ENCODE measurements at places on chromosomes 11 and 22.

DNA sequence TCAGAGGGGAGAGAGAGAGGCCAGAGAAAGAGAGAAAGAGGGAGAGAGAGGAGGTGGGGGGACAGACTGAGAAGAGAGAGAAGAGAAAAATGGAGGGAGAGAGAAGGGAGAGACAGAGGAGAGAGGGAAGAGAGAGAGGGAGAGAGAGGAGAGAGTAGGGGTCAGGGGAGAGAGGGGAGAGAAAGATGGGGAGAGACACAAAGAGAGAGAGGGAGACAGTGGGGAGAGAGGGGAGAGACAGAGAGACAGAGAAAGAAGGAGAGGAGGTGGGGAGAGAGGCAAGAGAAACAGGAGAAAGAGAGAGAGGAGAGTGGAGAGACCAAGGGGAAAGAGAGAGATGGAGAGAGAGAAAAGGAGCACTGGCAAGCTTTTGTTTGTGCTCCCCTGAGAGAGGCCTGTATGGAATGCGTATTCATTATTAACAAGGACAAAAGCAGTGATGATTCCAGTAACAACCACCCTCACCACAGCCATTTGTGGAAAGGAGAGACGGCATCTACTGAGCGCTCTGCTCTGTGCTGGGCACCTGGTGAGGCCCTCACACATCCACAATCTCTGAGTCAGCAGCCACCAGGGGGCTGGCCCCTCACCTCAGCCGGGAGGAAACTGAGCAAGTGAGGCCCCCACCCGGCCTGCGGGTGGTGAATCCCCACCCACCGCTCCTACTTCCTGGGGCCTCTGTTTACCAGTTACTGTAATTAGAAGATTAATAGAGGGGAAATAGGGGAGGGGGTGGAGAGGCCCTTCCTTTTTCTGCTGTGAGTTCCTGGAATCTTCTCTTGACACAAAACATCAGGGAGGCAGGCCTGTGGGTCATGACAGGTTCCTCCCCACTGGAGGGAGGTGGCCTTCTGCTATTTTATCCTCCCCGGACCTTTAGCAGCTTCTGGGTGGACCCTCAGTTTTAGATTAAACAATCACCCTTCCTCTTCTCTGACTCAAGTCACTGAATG, 14.6 kb upstream of the MIAT start:
- DNase-seq = no peak

GRCh38 chr11:76574406-76574805, 96.1 kb downstream of the LRRC32 start:
- no peak for DNase-seq

- no peak for DNase-seq
Measured at GRCh38 chr11:6825231-6825744, 20.2 kb upstream of the OR10A5 start.

- DNase-seq = no peak
Measured at GRCh38 chr11:2088284-2088683, 50.9 kb downstream of the IGF2 start.

- no peak for DNase-seq
Measured at GRCh38 chr11:127443297-127443696, 442.7 kb upstream of the KIRREL3 start.

GRCh38 chr11:111246956-111247355, 1.4 kb downstream of the POU2AF2 start:
- no peak for DNase-seq

DNA sequence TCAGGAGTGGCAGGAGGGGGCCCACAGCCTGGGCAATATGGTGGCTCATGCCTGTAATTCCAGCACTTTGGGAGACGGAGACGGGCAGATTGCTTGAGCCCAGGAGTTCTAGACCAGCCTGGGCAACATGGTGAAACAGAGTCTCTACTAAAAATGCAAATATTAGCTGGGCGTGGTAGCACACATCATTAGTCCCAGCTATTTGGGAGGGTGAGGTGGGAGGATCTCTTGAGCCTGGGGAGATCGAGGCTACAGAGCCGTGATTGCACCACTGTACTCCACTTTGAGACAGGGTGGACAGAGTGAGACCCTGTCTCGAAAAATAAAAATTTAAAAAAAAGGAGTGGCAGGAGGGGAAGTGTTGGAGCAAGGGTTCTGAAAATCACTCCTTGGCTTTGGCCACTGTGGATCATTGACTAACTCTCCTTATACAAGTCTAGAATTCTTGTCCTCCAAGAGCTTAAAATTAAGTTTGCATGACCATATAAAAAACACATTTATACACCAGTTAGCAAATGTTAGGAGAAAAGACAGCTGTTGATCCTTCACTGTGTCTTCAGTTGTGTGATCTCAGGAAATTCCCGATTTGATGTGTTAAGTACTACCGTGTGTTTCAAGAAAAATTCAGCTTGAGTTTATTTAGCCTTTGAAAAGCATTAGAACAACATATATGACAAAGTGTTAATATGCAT, 2.3 kb upstream of the WEE1 start:
- DNase-seq = no peak

- no peak for DNase-seq
Measured at GRCh38 chr22:21919526-21920307, 32.9 kb downstream of the PPM1F start.

- no peak for DNase-seq
Measured at GRCh38 chr11:84581083-84581482, 1046.1 kb downstream of the DLG2 start.

- DNase-seq = no peak
Measured at GRCh38 chr22:50201191-50202129, 649 bp downstream of the SELENOO start.

DNA sequence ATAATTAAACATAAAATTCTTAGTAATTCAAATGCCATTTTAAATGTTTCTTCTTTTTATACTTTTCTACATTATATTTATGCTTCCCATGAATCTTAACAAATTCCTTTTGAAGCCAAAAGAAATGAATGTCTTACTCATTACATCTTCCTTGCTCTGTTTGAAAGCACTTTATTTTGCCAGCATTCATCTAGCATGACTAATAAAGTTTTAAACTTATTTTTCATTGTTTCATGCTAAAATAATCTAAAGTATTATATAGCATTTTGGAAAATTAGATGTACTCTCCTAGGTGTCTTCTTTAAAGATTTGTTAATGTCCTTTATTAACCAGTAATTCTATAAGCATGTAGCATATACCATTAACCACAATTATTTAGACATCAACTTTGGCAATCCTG, 9.7 kb upstream of the PIWIL4 start:
- no peak for DNase-seq

DNA sequence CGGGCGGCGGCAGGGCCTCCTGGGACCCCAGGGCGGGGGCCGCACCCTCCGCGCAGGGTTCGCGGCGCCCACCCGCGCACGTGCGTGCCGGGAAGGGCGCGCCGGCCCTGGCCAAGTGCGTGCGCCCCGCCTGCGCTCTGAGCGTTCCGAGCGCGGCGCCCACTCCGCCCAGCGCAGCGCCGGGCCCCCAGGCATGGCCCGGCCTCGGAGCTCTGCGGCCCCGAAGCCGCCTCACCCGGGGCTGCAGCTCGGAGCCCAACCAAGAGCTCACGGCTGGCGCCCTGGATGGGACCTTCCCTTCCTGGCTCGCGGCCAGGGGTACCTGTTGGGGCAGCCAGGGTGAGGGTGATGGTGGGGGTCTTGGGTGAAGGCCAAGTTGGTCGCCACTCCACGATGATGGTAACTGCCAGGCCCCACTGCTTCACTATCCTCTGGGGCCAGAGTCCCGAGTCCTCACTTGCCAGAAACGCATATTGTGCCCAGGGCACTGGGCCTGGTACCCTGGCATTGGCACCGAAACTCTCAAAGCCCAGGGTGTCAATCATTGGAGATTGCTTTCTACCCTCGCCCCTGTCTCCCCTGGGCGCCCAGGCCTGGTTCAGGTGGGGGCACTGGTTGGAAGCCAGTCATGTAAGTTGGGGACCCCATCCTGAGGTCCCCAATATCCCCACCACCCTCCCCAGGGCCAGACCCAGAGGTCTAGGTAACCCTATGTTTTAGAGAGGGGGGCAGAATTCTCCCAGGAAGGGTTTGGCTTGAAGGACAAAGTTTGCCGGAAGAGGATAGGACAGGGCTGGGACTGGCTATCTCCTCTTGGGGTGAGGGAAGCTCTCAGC, 882 bp downstream of the ANO1 start:
- DNase-seq = no peak

- DNase-seq = no peak
Measured at GRCh38 chr11:1488575-1489180, 2.1 kb upstream of the MOB2 start.

GRCh38 chr22:30326255-30326705, 461 bp downstream of the TBC1D10A start:
- DNase-seq = no peak

DNA sequence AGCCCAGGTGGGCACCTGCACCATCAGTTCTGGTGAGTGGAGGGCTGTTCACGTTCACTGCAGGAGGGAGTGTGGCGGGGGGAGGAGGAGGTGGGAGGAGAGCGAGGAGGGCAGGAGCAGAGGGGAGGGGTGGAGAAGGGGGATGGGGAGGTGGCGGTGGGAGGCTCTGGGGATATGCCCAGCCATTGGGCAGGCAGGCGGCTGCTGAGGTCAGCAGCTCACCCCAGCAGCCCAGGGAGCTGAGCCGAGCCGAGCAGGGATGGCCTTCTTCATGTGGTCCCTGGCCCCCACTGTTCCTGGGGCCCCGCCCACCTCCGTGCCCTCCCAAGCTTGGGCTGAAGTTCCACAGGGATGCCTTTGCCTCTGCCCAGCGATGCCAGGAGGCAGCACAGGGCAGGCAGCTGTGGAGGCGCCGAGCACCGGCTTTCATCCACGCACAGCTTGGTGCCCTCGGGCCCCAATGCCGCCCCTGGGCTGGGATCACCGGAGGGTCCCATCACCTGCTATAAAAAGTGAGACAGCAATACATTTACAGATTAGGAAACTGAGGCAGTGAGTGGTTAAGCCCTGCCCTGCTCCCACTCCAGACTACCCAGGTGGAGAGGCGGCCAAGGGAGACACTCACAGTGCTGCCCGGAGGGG, 21.6 kb downstream of the RTN4R start:
- DNase-seq = no peak

DNA sequence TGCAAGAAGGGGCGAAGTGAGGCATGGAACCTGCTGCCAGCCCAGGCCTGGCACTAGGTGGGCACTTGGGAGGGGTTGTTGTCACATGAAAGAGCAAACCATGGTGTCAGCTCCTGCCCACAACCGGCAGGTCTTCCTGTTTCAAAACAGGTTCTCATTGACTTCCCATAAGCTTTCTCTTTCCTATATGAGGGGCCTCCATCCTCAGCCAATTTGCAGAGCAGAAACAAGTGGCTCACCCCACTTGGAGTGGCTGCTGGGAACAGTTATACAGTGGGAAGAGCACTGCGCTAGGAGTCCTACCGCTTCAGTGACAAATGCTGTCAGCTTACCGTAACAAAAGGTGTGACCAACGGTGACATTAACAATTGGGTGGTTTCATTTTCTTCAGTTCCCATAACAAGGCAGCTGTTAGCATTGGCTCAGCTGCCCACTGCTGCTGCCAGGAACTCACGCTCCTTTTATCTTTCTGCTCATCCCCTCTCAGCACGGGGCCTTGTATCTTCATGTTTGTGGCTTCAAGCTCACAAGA, 10.2 kb upstream of the SSTR3 start:
- no peak for DNase-seq

- no peak for DNase-seq
Measured at GRCh38 chr11:133947321-133947756, 9.4 kb downstream of the IGSF9B start.

GRCh38 chr11:35588627-35589026, 29.6 kb upstream of the FJX1 start:
- DNase-seq = no peak

- no peak for DNase-seq
Measured at GRCh38 chr11:133860151-133860550, 14.8 kb upstream of the SPATA19 start.

GRCh38 chr11:32153747-32154146, 62.9 kb downstream of the RCN1 start:
- no peak for DNase-seq

DNA sequence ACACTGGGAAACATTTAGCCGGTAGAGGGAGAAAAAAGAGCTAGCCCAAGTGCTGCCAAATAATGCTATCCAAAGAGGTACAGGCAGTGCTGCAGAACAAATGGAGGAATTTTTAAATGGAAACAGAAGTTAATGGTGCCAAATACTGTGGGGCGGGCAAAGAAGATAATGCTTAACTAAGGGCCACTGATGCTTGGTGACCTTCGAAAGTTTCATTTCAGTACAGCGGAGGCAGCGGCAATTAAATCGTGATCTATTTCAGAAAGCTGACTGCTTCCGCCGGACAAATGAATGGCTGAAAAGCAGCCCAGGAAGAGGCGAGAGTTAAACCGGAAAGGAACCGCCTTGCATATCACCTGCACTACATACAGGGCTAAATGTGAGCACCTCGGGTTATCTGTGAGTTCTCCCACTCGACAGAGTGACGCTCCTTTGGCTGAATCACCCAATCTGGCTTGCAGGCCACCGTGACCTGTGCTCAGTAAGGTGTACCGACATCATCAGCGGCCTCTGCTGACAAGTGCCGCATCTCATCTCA, 42.1 kb downstream of the CADM1 start:
- DNase-seq = no peak

- DNase-seq = no peak
Measured at GRCh38 chr11:5695580-5695979, 6.0 kb downstream of the TRIM22 start.

GRCh38 chr11:63012430-63012829, 3.2 kb downstream of the SLC22A8 start:
- no peak for DNase-seq

GRCh38 chr11:8775332-8775731, 92.7 kb downstream of the RPL27A start:
- no peak for DNase-seq

DNA sequence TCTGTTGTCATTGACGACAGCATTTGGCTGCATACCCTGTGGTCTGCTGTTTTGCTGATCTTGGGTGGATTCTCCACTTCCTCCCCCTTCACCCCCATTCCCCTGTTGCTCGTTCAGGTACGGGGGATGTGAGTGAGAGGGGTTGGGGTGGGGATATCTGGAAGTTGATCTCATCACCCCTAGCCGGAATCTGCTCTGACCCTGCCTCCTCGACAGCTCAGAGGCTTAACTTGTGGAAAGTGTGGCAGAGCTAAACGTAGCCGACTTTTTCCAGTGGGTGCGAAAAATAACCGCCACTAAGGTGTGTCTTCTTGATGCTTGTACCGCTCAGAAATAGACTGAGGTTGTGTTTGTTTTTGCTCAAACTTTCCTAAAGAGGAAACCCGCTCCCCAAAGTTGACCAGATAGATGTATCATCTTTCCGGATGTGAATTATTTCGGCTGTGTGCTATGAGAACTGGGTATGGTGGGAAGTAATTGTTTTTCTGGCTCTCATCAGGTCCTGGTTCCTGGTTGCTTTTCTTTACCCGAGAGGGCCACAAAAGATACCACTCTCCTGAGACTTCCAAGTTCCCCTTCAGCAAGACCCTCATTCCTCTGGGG, 6.6 kb downstream of the ZBTB16 start:
- no peak for DNase-seq

- no peak for DNase-seq
Measured at GRCh38 chr11:40877256-40877655, 582.2 kb downstream of the LRRC4C start.

DNA sequence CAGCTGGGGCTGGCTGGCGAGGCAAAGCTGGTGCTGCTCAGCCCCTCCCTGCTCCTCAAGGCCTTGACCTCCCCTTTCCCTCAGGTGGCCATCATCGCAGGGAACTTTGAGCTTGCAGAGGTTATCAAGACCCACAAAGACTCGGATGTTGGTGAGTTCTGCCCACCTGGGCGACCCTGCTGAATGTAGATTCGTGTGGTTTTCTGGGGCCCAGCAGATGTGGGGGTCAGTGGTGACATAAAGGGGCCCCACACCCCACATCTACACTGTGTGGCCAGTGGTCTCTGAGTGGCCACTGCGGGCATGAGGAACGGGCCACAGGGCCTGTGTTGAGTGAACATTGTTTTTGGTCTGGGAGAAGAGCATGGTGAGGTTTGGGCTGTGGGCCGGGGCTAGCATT, 11.9 kb downstream of the SHANK3 start:
- DNase-seq = no peak

GRCh38 chr11:14637868-14638409, 5.7 kb upstream of the PDE3B start:
- no peak for DNase-seq

Data from dorsolateral prefrontal cortex (tissue), 122 donors.